NCI-H187 (cell line): ENCODE measurements at places on chromosomes 2 and 18.

GRCh38 chr2:118003396-118003824 lies 10.5 kb downstream of the CCDC93 start:
- DNase-seq, result no peak

DNA sequence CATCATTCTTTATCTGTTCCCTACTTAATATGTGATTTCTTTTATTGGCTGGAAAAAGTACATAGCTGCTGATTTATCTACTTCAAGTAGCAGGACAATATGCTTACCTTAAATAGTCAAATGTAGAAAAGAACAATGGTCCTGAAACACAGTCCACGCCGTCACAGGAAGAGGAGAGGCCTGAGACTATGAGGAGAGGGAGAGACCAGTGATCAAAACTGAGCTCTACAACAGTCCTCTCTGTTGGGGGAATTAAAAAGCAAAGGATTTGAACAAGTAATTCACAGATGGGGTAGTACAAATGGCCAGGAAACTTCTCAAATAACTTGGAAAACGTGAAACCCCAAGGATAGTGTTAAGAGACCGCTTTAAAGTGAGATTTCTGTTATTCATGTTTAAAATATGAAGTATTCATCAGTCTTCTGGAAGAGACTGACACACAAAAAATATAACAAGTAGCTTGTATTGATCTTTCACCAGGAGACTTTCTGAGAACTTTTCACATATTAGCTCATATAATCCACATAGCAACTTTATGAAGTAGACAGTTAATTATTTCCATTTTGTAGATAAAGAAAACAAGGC lies 20.2 kb downstream of the SCYGR8 start:
- no peak for DNase-seq

DNA sequence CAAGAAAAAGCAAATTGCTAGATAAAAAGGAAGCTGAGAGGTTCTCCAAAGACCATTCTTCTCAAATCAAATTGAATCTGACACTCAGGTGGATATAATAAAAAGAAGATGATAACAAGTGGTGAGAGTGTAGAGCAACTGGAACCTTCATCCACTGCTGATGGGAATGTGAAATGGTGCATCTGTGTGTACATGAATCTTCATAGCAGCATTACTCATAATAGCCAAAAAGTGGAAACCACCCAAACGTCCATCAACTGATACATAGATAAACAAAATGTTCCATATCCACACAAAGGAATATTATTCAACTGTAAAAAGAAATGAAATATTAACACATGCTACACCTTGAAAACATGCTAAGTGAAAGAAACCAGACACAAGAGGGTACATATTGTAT lies 357.2 kb upstream of the EPHA4 start:
- no peak for DNase-seq

- DNase-seq, result peak; percentile 70
Measured at GRCh38 chr2:62456721-62457539, 49.1 kb downstream of the TMEM17 start.

DNA sequence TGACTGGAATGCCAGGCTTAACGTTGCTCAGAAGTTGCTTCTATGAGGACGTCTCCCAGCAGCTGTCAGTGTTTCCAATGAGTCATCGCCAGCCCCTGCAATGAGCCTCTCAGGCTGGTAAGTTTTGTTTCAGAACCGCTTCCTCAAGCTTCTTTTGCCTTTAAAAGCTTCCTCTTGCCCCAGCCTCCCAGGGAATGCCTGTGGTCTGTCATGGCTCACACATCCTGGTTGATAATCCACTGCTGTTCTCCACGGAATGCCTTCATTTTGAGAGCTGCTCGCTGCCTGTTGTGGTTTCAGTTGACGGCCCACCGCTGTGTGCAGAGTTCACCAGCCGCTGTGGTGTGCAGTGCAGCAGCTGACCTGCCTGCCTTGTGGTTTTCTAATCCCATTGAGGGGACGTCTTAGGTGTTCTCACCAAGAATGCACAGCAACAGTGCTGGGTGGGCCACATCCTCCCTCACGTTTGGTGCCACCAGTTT lies 96.4 kb downstream of the RTP5 start:
- peak; percentile 28 for DNase-seq

DNA sequence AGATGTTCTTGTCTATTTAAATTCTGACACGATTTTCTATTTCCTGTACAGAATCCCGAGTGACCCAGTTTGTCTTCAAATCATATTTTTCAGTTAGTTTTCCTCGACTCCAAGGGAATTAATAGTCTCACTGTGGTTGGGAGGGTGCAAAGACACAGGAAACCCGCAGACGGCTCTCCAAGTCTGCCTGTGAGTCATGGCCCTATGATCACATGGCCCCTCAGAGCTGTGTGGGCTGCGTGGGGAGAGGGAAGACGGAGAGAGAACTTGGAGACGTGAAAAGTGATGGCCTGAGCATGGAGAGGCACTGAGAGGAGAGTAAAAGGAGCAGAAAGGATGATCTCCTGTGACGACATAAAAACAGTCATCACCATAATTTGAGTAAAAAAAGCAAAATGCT lies 989.9 kb downstream of the DCDC2C start:
- DNase-seq, result no peak

GRCh38 chr2:152603166-152603565 lies 114.1 kb downstream of the PRPF40A start:
- DNase-seq, result no peak

DNA sequence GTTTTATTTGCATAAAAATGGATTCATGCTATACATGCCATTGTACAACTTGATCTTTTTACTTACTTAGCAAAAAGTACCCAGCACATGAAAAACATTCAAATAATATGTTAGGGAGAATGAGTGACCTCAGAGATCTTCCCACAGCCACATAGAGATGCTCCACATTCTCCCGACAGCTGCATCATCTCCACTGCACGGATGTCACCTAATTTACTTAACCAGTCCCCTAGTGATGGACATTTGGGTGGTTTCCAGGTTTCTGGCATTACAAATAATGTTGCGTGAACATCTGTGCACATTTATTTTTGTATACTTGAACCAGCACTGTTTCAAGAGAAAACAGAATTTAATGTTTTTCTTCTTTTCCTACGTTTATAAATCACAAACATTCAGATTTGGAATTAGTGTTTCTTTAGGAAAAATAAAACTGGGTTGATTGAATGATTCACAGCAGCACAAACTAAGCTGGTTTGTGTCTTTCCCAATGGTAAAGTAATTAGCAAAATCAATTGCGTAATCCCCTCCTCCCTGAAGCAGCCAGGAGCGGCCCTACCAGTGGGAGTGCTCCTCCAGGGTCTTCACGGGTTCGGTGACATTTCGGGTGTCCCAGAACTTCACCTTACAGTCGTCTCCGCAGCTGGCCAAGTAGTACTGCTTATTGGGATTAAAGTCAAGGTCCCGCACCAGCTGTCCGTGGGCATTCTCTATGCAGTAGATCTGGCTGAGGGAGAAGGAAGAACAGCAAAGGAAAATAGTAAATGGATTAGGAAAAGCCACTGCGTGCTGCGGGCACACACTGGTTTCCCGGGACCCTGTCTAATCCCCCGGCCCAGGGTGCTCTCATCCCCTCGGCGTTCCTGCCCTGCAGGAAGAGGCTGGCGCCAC lies 183.9 kb downstream of the EIPR1 start:
- DNase-seq, result no peak

DNA sequence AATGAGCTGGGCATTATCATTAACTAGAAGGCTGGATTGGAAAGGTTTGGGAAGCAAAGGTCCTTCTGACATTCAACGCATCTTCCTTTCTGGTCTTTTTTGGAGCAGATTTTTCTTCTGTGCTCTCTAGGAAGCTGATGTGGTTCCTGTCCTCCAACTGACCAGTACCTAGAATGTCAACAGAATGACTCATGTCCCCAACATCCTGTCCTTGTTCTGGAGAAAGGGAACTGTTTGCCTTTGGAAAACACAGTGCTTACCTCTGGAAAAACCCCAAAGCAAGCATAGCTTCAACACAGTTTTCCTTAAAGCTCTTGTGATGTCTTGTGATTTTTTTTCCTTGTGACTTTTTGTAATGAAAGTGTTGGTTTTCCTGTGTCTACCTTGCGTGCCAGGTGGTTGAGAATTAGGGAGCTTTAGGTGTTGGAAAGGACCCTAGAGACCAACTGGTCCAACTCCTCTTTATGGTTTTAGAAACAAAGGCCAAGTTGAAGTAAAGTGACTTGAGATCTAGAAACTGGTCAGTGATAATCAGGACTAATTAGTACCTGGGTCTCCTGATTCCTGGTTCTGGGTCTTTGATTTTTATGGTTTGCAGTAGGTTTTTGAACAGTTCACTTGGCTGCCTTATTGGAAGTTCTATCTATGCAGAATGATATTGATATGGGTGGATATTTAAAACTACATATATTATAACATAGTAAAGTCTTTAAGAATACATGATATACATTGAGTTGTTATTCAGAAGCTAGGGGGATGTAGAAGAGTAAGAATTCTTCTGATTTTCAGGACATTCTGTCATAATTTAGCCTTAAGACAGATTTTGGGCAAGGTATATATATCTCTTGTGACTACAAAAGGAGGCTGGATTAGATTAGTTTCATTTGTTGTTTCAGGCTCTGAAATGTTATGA lies 70.5 kb downstream of the FMNL2 start:
- DNase-seq, result no peak

DNA sequence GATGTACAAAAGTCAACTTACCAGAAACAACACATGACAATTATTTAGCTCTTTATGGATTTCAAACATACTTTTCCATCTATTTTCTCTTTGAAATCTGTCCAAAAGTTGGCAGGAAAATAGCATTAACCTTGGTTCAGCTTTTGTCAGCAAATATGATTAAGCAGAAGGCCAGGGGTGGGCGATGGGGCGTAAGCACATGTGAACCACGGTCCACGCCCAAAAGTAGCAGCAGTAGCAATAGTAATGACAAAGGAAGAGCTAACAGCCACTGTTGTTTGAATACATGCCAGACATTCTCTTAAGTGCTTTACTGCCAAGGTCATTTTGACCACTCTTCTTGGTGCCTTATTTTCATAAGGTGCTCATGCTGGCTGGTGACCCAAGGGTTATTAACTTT lies 73.5 kb downstream of the ANTXR1 start:
- DNase-seq, result no peak

- no peak for DNase-seq
Measured at GRCh38 chr18:75551071-75551470, 123.6 kb upstream of the SMIM21 start.

GRCh38 chr2:237603049-237603717 lies 12.6 kb upstream of the RAB17 start:
- DNase-seq, result no peak

DNA sequence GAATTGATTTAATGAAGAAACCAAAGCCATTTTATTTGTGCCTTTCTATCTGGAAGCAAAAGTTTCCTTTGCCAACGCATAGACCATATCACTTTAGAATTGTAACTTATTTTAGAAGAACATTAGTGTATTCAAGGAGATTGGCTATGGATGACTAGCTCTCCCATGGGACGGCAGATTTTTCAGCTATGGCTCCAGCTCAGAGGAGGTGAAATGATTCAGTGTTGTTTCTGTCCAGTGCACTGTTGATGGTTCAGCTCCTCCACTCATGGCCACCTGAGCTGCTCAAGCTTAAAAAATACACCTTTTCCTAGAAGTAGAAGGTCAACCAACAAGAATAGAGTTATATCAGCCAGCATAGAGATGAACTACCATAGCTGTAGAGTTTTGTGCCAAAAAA lies 1597.5 kb upstream of the PIK3C3 start:
- DNase-seq, result no peak

DNA sequence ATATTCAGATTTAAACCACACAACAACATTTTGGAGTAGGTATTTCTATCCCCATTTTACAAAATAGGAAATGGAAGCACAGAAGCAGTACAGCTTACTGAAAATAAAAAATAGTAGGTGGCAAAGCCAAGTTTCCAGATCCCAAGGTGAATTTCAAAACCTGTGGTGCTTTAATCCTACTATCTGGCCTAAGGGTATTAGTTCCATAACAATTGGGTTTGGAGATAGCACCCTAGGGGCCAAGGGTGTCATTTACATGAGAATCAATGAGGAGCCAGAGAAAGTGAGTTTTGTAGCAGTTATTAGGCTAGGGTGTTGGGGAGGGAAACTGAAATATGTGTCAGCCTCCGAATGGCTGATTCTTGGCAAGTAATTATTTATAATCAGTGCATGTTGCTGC lies 24.9 kb downstream of the OSBPL6 start:
- no peak for DNase-seq

- DNase-seq, result no peak
Measured at GRCh38 chr2:205908212-205909183, 177.5 kb downstream of the INO80D start.

DNA sequence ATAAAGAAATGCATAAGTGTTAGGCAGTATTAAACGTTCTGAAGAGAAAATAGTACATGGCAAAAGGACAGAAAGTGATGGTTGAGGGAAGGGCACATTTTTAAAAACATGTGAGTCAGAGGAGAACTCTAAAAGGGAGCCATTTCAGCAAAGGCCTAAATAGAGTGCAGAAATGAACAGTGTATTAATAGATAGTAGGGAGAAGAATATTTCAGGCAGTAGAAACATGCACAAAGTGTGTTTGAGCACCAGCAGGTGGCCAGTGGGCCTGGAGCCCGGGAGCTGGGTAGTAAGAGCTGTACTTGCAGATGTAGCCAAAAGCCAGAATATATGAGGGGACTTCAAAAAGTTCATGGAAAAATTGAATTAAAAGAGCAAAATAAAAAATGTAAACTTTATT lies 288.1 kb upstream of the FIGN start:
- no peak for DNase-seq

- DNase-seq, result no peak
Measured at GRCh38 chr2:96580771-96581170, 44.2 kb downstream of the ARID5A start.

DNA sequence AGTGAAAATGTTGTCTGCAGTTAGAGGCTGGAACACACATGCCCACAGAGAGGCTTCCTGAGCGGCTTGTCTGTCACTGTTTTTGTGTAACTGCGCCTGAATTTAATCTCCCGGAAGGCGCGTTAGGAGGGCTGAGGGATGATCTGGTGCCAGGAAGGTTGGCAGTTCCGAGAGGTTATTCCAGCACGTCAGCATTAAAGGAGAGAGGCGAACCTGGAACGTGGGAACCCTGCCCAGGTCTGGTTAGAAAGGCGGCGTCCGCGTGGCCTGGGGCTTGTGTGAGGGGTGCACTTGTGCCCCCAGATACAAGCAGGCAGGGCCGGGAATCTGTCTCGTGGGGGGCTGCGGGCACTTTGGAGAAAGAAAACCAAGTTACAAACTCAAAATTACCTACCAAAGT lies 75.3 kb downstream of the NFATC1 start:
- no peak for DNase-seq

GRCh38 chr2:38178119-38178518 lies 102.2 kb upstream of the CYP1B1 start:
- DNase-seq, result no peak

GRCh38 chr2:219902891-219903552 lies 275.6 kb downstream of the SLC4A3 start:
- no peak for DNase-seq

GRCh38 chr18:25979369-25980040 lies 110.9 kb downstream of the SS18 start:
- no peak for DNase-seq

GRCh38 chr18:64693766-64694165 lies 544.9 kb upstream of the LINC00305 start:
- no peak for DNase-seq
